ENCODE measurements at places on chromosomes 13 and 19.

GRCh38 chr13:41701676-41702075 lies 244.3 kb downstream of the RGCC start:
- DNase-seq = no peak

DNA sequence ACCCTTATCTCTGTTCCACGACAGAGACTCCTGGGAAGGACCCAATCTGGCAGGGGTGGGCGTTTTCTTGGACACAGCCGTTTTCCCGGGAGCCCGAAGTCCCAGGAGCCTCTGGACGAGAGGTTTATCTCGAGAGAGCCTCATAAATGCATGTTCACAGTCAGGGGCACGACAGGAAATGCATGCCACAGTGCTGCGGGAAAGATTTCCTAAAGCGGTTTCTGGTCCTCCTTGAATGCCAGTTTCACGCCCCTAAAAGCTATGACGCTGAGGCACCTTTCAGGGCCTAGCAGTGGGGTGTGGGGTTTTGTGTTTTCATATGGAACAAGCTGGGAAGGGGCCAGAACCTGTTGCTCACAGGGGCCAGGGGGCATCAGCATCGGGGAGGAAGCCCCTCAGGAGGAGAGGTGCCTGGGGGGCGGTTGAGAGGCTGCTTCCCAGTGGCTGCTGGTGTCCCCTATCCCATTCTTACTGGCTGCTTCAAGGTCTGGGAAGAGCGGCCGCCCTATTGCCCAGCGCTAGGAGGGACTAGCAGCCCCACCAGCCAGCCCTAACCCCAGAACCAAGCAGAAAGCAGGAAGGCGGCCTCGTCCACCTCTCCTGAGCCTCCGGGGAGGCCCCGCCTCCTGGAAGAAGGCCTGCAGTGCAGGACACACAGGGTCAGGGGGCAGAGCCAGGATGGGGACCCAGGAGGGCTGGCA lies 157.0 kb downstream of the KDM4B start:
- DNase-seq = no peak

DNA sequence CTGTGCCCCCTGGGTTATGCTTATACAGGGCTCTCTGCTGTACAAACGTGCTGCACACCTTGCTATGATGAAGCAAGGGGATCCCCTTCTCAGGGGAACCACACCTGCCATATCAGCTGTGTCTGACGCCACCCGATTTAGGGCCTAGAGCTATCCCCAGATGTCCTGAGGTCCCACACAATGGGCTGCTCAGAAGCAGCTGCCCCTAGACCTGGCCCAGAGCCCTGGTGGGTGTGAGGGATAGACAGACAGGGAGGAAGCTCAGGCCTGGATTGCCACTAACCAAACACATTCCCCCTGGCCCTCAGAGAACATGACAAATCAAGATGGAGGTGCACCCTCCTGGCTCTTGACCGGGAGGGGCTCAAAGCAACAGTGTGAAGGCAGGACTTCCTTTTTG lies 59.3 kb downstream of the TSHZ3 start:
- DNase-seq = no peak

GRCh38 chr13:50250401-50250800 lies 235.2 kb downstream of the KCNRG start:
- no peak for DNase-seq

DNA sequence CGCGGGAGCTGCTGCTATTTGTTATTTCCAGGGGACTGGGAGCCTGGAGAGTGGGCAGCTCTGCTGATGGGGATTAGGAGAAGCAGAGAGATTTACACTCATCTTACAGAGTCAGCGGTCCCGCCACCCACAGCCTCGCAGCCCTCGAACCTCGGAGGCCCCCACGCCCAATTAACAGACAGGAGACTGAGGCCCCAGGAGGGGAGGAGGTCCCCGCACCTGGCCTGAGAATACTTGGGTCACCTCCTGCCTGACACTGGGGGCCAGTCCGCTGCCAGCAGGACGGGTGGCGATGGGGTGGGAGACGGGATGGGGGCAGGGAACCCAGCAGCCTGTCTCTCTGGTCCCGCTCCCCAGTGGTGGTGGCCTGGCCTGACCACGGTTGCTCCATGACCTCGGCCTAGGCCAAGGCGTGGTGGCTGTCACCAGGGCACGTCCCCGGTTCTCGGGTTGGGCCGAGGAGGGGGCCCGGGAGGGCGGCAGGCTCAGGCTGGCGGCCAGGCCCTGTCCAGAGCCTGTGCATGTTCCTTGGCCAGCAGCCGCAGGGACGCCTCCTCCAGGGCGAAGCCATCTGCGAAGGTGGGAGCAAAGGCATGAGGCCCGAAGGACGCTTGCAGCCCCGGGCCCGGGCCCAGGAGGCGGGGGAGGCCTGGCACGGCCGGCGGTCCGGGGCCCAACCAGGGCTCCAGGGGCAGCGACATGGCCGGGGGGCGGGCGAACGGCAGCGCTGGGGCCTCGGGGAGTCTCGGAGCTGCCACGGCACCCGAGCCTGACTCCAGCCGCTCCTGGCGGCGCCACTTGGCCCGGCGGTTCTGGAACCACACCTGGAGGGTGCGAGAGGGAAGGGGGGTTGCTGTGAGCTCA lies 1.7 kb downstream of the RAX2 start:
- DNase-seq = no peak

- no peak for DNase-seq
Observed at GRCh38 chr19:628168-628567, 5.2 kb downstream of the POLRMT start.

DNA sequence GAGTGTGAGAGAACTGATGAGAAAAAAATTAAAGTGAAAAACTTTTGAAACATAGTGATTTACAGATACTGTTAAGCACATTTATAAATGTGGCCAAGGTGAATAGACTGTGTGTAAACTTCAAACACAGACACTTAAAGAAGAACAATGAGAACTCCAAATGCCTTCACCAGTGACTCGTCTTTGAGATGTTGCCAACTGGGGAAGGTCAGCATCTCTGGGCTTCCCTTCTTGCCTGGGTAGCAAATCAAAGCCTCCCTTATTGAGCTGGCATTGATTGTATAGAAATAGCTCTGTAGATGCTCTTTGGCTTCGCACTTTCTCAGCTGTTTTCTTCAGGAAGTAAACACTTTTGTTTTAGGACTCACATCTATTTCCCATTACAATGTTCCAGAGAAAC lies 177.3 kb upstream of the SGCG start:
- DNase-seq = no peak

- DNase-seq = no peak
Observed at GRCh38 chr13:73625562-73626339, 508.5 kb downstream of the KLF12 start.

GRCh38 chr13:63124863-63125262 lies 1709.2 kb upstream of the PCDH20 start:
- no peak for DNase-seq

Measured in head of caudate nucleus (tissue), 42 donors.